ENCODE measurements at places on chromosomes 5 and 9.

DNA sequence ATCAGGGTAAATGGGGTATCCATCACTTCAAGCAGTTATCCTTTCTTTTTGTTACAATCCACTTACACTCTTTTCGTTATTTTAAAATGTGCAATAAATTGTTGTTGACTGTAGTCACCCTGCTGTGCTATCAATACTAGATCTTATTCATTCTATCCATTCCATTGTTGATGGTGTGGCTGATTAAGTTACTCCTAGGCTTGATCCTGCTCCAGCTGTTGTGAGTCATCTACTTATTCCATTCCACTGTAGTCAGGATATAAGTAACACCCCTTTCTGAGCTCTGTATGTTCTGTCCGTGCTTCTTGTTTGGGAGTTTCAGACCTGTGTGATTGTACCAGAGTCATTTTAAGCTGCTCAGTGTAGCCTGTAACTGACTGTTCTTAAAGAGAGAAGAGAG, 122.5 kb upstream of the RUSC2 start:
- no peak for DNase-seq

- DNase-seq, result no peak
Measured at GRCh38 chr9:124280176-124280691, 22.5 kb downstream of the NEK6 start.

GRCh38 chr9:94801234-94801633, 74.7 kb downstream of the AOPEP start:
- DNase-seq, result no peak

GRCh38 chr5:42810834-42811590, 680 bp downstream of the SELENOP start:
- no peak for DNase-seq

DNA sequence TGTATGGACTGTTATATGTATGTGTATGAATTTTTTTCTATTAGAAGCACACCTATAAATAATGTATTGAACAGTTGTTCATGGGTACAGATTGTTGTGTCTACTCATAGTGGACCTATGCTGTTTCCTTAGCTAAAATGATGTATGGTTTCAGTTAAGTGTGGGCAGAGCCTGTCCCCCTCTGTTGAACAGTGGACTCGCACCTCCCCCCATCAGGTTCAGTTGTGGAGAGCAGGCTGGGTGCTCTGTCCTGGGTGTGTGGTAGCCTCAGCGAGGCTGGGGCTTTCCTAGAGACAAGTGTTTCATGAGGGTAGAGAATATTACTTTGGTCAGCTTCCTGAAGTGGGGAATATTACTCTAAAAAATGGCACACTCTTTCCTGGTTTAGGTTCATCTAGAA, 47.4 kb upstream of the LRRTM2 start:
- no peak for DNase-seq

DNA sequence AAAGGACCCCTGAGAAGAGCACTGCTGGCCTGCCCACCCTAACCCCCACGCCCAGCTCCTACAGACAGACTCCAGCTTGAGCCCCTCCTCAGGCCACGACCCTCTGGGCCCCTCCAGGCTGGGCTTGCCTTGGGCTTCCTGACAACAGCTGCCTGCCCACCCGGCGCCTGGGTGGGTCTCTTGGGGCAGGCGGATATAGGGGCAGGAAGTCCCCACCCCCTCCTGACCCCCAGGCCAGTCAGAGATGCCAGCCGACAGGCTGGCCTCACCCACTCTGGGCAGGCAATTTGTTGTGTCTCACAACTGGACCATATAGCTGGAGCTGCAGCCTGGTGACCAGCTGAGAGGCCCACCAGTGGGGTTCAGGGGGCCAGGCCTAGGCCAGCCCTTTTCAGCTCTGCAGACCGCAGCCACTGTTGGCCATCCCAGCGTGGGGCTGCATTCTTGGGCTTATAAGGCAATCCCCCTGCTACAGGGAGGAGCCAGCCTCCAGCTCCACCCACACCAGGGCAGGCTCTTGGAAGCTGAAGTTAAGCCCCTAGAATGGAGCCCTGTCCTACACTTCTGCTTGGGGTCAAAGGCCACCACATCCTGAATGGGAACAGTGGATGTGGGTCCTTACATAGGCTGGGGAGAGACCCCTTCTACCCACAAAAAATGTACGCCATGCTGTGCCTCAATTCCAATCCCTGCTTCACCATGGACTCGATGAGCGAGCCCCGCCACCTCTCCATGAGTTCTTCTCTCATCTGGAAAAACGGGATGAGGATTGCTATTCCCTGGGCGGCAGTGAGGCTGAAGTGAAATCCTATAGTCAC, 2.0 kb downstream of the PDLIM7 start:
- DNase-seq, result no peak

DNA sequence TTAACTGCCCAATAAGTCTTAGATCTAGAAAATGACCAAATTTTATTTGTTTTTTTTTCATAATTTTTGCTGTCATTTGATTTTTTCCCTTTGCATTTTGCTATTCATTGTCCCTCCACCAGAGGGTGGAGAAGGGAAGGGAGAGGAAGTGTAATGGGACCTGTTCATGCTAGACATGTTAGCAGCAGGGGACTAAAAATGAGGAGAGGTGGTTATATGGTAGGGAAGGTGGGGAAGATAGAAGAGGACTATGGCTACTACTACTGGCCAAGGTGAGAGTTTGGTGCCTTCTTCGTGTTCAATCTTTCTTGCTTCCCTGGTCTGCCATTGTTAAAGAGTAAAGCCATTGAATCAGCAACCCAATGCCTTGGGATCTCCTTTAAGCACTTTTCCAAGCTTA, 6.4 kb downstream of the GRIA1 start:
- DNase-seq, result no peak

DNA sequence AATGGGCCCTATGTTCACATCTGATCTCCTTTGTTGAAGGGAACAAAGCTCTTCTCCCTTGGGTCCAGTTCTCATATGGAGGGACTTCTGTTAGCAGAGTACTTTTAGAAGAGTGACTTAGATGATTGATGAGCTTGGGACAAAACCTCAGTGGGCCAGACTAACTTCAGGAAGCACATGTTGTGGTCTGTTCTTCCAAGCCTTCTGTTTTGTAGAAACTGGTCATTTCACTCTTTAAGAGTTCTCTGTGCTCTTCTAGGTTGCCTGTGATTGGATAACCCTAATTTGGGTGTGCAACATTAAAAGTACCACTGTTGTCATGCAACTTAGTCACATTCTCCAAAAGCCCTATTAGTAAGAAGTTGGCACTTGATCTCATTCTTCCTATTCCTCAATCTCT, 183.5 kb upstream of the ACO1 start:
- DNase-seq, result no peak

- DNase-seq, result no peak
Measured at GRCh38 chr5:104130320-104130719, 567.7 kb upstream of the NUDT12 start.

- no peak for DNase-seq
Measured at GRCh38 chr9:110788871-110789270, 120.3 kb downstream of the MUSK start.

GRCh38 chr5:125497651-125498050, 751.2 kb upstream of the ZNF608 start:
- DNase-seq, result no peak

DNA sequence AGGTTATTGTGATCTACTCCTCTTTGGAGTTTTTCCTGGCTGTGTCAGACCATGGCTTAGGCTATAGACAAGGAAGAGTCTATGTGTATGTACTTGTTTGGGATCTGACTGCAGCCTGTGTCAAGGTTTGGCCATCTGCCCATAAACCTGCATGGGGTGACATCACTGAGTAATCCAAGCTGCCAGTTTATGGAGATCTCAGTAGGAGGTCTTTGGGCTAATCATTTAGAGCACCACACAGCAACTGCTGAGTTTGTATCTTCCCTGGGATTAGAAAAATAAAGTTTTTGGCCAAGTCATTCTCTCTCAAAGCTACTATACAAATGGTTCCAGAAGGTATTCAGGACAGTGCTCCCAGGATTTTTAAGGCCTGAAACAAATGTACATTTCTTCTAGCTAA, 65.5 kb upstream of the HSPB3 start:
- no peak for DNase-seq

DNA sequence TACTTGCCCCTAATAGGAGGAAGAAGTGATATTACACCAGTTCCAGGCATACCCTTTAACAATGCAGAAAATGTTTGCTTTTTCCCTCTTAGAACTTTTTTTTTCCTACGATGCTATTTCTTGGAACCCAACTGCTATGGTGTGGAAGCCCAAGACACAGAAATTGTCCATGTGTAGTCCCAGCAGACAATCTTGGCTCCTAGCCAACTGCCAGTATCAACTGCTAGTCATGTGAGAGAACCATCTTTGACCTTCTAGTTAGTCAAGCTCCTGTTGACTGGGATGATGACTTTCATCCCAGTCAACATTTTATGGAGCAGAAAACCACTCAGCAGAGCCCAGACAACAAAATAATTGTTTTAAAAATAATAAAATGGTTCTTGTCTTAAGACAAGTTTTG, 532.4 kb downstream of the TLR4 start:
- no peak for DNase-seq

GRCh38 chr5:157486221-157486681, 26.2 kb downstream of the NIPAL4 start:
- no peak for DNase-seq

GRCh38 chr9:4356306-4356705, 56.4 kb upstream of the GLIS3 start:
- DNase-seq, result no peak

GRCh38 chr5:33312571-33313549, 127.9 kb upstream of the TARS1 start:
- DNase-seq, result no peak

DNA sequence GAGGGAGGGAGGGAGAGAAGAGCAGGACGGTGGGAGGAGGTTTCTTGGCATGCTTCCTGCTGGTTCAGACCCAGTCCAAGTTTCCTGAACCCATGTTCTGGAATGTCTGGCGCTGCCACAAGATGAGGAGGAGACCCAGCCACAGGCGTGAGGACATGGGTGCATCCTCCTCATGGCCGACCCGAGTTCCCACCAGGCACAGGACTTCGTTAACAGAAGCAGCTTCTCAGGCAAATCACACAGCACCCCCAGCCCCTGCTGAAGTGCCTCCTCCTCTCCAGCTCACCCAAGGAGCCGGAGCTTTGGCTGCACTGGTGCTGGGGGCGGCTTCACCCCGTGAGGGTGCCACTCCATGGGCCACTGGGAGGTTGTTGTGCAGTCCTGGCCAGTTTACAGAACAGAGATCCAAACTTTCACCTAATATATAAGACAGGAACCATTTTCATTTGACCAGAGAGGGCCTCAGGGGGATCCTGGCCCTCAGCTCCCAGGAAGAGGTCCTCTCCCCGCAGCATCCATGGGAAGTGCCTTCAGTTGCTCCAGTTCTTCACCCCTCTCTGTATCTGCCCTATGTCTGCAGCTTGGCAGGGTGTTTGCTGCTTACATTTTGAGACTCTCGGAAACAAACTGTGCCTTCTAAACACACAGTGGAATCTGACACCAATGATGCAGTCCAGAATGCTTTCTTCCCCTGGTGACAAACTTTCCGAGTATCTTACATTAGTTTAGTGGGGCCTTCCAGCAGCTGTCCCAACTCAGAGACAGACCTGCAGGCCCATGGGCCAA, 10.2 kb upstream of the NKD2 start:
- no peak for DNase-seq

- peak; percentile 55 for DNase-seq
Measured at GRCh38 chr5:134526483-134527155, 1.1 kb downstream of the JADE2 start.

DNA sequence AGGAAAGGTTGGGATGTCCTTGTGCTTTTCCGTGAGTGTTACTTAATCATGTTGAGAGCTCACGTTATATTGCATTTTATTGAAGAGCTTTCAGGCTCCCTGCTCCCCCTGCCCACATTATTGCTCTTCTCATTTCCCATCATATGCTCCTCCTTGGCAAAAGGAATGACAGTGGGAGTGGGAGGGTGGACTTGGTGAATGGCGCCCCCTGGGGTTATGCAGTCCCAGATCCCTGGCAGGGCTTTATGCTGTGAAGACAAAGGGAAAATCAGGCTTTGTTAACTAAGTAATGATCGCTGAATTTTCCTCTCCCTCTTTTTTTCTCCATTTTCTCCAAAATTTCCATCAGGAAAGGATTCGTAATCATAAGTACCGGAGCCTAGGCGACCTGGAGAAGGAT, 166.6 kb downstream of the SMARCA2 start:
- peak; percentile 3 for DNase-seq

DNA sequence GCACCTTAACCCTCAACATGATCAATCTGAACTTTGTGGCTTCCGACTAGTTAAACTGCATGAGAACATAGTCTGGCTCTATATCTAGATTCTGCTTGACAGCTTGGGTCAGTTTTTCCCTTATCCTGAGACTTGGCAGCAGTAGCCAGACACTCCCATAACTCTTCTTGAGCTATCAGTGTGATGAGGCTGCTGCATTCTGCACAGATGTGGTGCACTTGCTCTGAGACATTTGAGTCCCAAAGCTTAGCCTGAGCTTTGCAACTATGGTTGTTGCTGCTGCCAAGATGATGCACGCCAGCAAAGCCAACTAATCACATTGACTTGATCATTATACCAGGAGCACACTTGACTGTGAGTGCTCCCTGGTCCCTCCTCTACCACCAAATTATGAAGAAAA, 36.2 kb downstream of the MOCS2 start:
- DNase-seq, result no peak

DNA sequence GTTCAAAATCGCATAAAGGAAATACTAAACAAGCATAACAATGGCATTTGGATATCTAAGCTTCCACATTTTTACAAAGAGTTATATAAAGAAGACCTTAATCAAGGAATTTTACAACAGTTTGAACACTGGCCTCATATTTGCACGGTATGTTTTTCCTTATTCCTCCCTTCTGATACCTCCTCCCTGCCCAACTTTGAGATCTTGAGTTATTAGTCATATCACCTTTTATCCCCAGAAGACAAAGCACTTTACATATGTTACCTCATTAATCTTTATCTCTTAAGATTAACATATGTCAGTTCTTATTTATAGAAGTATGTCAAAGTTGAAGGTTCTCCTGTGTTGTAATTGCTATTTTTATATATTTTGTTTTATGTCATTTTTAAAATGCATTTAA, 29.8 kb downstream of the TDRD7 start:
- DNase-seq, result no peak

GRCh38 chr9:135050072-135050990, 37.1 kb upstream of the OLFM1 start:
- no peak for DNase-seq

DNA sequence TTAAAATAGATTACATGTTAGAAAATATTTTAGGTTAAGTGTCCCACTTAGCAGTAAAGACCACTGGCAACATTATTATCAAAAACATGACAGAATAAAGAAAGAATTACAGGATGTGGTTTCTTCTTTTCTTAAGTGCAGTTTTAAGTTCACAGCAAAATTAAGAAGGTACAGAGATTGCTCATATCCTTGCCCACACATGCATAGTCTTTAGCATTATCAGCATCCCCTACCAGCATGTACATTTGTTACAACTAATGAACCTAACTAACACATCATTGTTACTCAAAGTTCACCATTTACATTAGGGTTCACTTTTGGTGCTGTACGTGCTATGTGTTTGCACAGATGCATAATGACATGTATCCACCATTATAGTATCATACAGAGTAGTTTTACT, 837.7 kb upstream of the CDH9 start:
- DNase-seq, result no peak
